Activated T-helper 17 cell treated with anti-CD3 and anti-CD28 coated beads, Interleukin-2, amount 50 U/mL, for 72 hours (primary cell): ENCODE measurements at places on chromosomes 4 and X. TPM values are rescaled to one million over a fixed set of nuclear protein-coding genes. Genes with fewer than 3 reads are reported as not detected.

The TMEM150C gene
- not detected for total RNA-seq

DNA sequence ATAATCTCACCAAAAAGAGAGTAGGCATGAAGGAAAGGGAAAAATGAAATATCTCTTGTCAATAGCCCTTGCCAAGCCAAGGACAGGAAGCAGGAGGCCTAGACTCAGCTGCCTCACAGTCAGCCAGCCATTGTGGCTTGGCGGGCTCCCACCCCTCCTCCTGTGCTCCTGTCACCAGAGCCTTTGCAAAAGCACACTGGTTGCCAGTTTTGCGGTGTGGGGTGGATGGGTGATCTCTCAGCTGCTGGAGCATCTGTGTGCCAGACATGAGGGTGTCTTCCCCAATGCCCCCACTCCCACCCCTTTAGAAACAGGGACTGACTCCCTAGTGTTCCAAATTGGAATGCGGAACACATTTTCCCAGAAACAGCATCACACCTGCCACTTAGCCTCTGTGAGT lies 26.1 kb downstream of the ARHGEF6 start:
- ATAC-seq, result no peak

DNA sequence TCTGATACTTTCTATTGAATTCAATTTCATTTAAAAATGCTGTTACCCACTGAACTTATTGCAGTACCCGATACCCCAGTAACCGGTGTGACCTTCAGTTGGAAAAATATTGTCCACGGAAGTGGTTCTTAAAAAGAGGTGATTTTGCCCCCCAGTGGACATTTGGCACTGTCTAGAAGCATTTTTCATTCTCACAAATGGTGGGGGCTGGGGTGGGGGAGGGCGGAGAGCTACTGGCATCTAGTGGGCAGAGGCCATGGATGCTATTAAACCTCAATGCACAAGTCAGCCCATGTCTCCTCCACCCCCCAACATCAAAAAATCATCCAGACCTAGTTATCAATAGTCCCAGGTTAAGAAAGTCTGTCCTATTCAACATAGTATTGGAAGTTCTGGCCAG lies 19.6 kb upstream of the CHM start:
- no peak for ATAC-seq

The HTN1 gene
- total RNA-seq, result not detected

- no peak for ATAC-seq
These were observed 1.2 kb downstream of the ATP11C start for GRCh38 chrX:139931646-139932072.

DNA sequence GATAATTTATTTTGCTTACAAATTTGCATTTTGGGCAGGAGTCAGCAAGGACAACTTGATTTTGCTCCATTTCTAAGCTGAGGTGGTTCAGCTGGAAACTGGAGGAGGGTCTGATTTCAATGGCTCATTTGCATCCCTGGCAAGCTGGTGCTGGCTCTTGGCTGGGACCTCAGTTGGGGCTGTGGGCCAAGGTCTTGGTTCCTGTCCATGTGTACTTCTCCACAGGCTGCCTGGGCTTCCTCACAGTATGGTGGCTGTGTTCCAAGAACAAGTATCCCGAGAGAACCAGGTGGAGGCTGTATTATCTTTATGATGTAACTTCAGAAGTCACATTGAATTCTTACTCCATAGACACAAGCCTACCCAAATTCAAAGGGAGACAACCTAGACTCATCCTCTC lies 77.0 kb upstream of the STX18 start:
- no peak for ATAC-seq

- ATAC-seq, result no peak
These were observed 10.1 kb upstream of the ARAP2 start for GRCh38 chr4:36254371-36254770.

DNA sequence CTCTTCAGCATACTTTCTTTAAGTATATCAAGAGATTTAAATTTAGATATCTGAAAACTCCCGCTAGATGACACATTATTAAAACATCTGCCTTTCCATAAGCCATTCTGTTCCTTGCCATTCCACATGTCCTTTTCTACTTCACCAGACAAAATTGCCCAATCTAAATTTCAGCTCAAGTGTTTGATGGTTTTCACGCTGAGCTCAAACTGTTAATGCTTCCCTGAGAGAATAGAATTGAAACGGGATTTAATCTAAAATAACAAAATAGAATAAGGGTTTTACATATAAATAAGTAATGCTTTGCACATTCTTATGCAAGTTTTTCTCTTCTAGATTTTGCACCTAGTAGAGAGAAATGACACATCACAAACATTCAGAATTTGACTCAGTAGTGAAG lies 764.5 kb upstream of the TENM3 start:
- no peak for ATAC-seq
